ENCODE measurements at places on chromosomes 5 and 9.

GRCh38 chr5:177154003-177154643, 20.6 kb downstream of the NSD1 start:
- no peak for DNase-seq

DNA sequence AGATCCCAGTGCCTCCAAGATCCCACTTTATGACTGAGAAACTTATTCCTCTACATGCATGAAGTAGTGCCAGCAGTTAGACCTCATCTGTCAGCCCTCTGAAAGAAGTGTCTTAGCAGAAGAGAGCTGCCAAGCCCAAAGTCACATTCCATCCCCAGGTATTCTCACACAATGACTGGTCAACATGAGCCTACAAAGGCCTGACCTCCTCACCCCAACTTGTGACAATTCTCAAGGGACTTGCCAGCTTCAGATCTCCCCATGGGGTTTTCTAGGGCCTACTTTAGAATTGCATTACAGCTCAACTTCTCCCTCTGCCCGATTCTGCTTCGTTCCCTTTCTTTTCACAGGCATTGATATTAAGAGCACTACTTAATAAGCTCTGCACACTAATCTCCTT, 393.8 kb upstream of the SLC30A5 start:
- peak; percentile 14 for DNase-seq

- DNase-seq: no peak
These were observed 196.7 kb upstream of the HAPLN1 start for GRCh38 chr5:83917261-83917908.

DNA sequence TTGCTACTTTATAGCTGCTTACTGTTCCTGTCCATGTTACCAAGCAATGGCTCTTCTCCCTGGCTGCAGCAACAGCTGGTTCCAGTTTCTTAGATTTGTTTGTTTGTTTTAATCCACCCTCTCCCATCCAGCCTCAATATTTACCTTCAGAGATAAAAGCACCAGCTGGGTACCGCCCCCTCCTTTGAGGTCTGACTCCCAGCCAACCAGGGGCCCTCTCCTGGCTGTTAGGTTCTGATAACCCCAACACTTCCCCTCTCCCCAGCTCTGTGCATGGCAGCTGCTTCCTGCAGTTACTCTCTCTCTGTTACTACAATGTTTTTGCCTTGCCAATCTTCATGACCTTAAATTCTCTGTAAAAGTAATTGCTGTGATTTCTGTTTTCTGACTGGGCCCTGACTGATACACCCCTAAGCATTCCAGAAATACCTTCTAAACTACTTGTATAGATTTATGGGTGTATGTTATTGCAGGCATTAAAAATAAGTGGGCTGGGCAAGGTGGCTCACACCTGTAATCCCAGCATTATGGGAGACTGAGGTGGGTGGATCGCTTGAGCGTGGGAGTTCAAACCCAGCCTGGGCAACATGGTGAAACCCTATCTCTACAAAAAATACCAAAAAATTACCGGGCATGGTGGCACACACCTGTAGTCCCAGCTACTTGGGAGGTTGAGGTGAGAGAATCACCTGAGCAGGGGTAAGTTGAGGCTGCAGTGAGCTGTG, 2.6 kb upstream of the GCNT1 start:
- DNase-seq: peak; percentile 22

DNA sequence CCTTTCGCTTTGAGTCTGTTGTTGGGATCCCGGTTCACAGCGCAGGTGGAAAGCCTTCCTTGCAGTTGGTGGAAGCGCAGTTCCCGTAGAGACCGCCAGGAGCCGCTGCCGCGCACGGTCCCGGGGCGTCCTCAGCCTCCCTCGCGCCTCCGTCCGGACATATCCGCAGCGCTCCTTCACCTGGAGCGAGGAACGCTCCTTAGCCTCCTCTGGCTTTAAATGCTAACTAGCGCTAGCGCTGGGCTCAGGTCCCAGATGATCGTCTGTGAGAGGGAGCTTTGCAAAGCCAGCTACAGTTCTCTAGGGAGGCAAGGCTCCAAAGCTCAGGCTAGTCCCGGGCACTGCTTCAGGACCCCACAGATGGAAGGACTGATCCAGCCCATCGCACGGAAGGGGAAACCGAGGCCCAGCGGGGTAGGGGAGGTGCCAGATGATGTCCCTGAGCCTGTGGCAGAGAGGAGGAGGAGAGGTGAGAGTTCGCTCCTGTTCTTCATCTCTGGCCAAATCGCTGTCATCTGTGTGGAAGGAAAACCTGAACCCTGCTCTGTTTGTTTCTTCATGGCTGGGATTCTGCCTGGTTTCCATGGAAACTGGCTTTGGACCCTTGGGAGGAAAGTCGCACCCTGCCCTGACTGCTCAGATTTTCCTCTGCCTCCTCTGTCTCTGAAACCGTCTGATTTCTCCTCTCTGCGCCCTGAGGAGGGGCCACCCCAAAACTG, 31.4 kb downstream of the COL15A1 start:
- DNase-seq: peak; percentile 80

GRCh38 chr9:81529556-81530193, 159.7 kb downstream of the TLE1 start:
- no peak for DNase-seq

Measured in GM06990 (cell line).